ENCODE measurements at places on chromosomes 16 and 17. TPM values are rescaled to one million over a fixed set of nuclear protein-coding genes. Genes with fewer than 3 reads are reported as not detected.

GRCh38 chr17:77264617-77265230 is 124.0 kb downstream of the SEC14L1 start:
- DNase-seq = no peak

DNA sequence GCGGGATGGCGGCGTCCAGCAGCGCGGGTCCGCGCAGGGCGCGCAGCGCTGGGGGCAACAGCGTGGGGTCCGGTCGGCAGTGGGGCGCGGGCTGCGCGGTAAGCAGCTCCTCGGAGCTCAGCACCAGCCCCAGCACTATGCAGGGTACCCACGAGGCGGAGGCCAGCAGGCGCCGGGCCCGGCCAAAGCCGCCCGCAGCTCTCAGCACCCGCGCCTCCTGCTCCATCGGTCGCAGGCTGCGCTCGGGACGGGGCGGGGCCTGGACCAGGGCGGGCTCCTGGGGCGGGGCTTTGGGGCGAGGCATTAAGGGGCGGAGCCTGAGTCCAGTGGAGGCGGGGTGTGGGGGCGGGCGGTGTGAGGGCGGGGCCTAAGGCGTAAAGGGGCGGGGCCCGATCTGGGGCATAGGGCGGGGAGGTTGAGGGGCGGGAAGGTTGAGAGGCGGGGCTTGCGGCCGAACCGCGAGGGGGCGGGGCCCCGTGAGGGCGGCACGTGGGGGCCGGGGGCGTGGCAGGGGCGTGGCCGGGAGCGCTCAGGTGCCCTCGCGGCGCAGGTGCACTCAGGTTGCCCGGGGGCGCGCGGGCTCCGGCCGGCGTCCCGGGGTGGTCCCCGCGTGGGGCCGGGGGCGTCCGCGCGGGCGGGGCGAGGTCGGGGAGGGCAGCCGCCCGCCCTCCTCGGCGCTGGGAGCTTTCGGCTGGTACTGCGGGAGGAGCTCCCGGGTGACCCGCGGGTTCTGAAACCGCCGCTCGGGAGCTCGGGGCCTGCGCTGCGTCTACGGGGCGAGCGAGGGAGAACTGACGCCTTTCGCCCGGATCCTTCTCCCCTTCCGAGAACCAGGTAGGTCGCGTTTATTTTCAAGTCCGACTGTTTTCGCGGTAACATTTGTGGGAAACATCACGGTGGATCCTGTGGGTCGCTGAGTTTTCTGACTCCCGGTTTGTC is 1.4 kb upstream of the SLC22A31 start:
- DNase-seq = peak; percentile 85

- DNase-seq = no peak
Measured at GRCh38 chr17:69779378-69780214, 295.4 kb upstream of the KCNJ16 start.

DNA sequence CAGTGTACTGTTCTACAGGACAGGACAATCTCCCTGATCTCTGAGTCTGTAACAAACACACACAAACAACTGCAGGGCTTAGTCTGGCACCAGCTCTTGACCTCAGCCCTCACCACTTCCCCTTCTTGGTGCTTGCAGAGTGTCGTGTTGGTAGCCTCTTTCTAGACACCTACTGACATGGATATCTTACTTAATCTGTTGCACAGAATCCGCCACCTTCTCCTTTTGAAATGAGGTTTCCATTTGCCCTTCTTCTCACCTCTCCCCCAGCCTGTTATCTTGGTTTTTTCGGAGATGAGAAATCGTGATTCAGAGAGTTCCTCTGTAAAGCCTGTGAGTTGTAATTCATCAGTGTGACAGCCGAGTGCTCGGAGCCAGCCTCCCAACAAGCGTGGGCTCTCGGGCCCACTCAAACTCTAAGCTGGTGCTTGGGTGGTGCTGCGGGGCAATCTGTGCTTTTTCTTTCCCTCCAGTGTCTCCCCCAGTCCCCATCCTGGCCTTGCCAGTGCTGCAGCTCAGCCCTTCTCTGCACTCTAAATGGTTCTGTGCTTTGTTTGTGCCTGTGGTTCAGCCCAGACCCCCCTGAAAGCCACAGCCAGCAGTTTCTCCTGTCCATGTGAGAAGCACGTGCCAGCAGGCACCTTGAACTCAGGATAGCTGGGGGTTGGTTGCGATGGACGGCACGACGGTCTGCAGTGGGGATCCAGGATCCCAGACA is 28.1 kb downstream of the KIAA0513 start:
- peak; percentile 76 for DNase-seq

- no peak for DNase-seq
Measured at GRCh38 chr17:71024172-71024571, 854.8 kb downstream of the KCNJ2 start.

GRCh38 chr17:77248216-77249114 is 107.7 kb downstream of the SEC14L1 start:
- DNase-seq = no peak

DNA sequence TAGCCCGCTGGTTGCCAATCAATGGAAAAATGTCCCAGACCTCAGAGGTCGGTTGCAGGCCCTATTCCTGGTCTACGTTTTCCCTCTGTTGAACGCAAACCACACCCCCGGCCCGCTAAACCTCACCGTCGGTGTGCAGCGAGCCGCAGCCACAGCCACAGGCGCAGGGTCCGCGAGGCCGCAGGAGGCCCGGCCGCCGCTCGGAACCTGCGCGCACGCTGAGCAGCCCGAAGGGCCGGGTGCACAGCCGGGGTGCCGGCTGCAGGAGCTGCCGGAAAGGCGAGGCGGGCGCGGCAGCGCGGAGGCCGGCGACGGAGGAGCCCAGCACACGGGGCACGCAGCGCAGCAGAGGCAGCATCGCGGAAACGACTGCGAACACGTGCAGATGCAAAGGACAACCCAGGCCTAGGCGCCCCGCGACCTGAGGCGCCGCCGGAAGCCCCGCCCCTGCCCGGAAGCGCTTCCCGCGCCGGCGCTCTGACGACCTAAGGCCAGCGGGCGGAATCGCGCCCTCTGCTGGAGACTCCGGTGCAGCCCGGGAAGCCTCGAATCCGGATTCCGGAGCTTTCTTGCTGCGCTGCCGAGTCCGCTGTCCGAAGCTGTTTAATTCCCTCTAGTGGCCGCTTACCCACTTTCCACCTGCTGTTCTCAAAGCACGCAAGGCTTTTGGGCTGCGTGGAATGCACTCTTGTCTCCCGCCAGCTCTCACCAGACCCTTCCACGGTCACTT is at the start of gene C1QBP:
C1QBP (minus strand) TSS at position 440 of the 730 bp plus-strand sequence; CDS start at position 358, 82 bp downstream.
- DNase-seq = peak; percentile 96

DNA sequence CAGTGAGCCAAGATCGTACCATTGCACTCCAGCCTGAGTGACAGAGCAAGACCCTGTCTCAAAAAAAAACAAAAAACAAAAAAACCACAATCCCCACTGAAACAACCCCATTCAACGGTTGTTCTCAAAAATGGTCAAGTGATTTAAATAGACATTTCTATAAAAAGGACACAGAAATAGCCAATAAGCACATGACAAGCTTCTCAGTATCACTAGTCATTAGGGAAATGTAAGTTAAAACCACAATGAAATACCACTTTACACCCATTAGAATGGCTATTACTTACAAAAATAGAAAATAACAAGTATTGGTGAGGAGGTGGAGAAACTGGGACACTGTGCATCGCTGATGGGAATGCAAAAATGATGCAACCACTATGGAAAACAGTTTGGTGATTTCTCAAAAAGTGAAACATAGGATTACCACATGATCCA is 26.6 kb upstream of the MYLK3 start:
- DNase-seq = no peak

DNA sequence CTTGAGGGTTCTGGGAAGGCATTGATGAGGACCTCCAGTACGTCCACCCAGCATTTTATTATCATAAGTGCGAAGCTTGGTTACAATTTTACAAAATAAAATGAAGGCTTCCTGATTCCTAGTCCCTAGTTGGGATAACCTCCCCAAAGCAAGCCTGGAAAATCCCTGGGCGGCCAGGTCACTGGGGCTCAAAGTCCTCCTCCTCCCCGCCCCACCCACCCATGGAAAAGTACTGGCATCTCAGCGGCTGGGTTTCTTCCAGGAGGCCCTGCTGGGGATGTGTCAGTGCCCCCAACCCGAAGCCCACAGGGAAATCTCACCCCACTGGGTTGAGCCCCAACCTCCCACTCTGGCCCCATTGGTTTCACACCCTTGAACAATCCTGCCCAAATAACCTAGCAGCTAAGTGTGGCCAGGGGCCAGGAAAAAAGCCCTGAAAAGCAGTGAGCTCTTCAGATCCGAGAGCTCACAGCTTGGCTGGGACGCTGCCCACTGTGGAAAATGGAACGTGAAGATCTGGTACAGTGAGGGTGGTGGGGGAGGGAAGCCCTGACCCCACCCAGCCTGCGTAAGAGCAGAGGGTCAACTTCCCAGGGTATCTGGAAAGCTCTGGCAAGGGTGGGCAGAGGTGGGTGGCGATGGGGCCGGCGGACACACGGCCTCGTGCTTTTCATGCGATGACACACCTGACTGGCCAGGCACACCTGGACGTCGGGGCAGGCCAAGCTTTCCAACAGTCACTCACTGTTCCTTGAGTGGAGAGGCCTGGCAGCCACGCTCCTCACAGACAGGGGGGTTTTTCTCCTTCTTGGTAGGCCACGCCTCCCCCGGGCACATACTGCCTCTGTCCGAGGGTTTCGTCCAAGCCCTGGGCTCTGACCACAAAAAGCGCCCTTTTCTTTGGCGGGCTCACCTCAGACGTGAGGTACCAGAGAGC is 324.5 kb downstream of the SOX9 start:
- no peak for DNase-seq

GRCh38 chr16:27646806-27647205 is 96.9 kb downstream of the KATNIP start:
- DNase-seq = no peak

G6PC1 gene
- 17.3 TPM for total RNA-seq

ADORA2B gene
- total RNA-seq = 0.72 TPM

C1QTNF1 gene
- 45.3 TPM for total RNA-seq

IRX3 gene
- total RNA-seq = 0.43 TPM

AXIN2 gene
- total RNA-seq = 14.4 TPM

PRSS8 gene
- 312 TPM for total RNA-seq

TERB1 gene
- total RNA-seq = not detected

NPIPA7 gene
- total RNA-seq = 7.5 TPM

RDM1 gene
- 0.75 TPM for total RNA-seq

Measured in mucosa of gallbladder (tissue), 1 donor.